Stimulated activated CD8-positive, alpha-beta memory T cell treated with anti-CD3 and anti-CD28 coated beads, Interleukin-4, amount 100 ng/mL, for 48 hours (primary cell): ENCODE measurements at places on chromosomes 7 and 10.
A peak's percentile ranks its signal among the peaks of the same experiment; 100 is the strongest.

DNA sequence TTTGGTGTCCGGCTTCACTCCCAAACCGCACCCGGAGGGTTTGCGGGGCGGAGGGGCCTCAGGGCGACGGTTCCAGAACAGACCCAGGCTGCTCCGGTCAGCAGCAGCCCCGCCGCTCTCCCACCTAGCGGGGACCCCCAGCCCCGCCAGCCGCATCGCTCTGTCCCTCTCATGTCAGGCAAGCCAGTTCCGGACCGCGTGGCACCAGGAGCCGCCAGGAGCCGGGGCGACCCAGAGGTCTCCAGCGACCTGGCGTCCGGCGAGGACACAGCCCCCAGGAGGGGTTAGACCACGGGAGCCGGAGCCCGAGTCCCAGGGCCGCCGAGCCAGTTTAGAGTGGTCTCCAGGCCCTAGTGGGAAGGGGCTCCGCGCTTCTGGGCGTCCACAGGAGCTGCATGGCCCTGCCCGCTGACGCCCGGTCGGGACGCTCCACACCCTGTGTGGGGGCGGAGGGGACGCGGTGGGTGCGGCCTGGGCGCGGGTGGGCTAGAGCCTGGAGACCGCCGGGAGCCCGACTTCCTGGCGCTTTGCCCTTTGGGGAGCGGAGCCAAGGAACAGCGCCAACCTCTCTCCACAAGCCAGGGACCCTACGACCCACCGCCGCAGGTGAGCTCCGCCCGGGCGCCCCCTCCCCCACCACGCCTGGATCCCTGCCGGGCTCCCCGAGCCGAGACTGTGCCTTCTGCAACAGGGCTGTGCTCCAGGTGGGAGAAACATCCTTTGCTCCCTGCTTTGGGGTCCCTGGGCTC lies 43.4 kb downstream of the ZNF117 start:
- DNase-seq: no peak

GRCh38 chr10:49379596-49380410 lies 16.1 kb downstream of the DRGX start:
- no peak for DNase-seq

DNA sequence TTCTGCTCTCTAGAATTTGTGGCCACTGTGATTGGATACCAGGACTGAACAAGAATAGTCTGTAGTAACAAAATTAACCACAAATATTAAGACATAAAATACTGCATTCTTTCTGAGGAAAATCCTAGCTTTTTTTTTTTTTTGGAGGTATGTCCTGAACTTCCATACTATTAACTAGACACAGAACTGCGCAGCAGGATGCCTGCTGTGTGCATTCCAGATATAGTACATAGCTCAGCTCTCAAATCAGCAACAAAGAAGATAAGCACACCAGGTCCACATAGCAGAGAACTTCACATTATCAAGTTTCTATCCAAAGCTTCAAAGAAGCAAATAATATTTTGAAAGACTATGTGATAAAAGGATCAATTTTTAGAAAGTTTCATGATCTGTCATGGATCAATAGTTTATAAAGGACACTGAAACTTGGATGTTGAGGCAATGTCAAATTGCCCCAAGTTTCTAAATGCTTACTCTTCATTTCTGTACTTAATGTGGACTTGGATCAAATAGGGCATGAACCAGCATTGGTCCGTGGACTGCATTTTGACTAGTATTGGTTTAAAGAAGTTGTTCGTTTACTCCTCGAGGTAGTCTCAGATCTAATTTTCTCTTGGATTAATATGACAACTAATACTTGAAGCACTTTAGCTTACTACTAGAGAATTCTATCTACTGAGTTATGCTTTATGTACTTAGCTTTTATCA lies 15.4 kb downstream of the NAMPT start:
- DNase-seq: no peak

DNA sequence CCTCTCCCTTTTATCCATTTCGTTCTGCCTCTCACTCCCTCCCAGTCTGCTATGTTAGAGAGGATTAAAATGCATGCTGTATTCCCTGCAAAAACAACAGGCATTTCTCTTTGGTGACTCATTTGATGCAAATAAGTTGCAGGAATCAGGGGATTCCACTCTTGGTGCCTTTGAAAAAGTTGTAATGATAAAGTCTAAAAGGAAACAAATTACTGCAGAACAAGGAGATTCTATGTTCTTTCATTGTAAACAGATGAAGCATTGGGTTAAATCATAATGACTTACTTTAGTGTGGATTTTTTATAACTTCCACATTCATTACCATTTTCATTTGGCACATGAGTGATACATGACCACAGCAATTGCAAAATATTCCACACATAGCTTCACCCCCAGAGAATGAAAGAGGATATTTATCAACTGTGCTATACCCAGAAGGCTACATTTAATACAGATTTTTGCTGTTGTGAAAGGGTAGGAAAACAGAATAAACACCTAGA lies 33.4 kb upstream of the ABLIM1 start:
- DNase-seq: no peak

DNA sequence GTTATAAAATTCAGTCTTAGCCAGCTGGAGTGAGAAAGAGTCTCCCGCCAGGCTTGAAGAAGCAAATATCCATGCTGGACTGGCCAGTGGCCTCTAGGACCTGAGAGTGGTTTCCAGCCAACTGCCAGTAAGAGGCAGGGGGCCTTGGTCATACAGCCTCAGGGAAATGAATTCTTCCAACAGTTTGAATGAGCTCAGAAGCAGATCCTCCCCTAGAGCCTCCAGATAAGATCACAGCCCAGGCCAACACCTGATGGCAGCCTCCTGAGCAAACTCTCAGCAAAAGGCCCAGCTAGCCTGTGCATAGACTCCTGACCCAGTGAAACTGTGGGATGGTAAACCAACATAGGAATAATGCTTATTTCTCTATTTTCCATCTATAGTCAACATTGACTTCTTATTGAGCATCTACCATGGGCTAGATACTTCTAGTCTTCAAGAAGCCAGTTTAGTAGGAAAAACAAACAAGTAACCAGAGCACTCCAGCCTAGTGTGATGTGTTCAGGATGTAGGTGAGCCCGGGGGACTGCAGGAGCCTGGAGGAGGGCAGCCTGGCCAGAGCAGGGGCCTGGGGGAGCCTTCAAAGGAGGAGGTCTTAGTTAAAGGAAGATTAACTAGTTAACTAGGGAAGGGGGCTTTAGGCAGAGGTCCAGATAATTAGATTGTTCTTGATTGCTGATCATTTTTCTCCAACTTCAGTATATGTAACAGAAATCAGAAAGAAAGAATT lies 115.4 kb upstream of the ADO start:
- no peak for DNase-seq

- DNase-seq: no peak
Observed at GRCh38 chr7:131610007-131610406, 53.6 kb upstream of the PODXL start.

DNA sequence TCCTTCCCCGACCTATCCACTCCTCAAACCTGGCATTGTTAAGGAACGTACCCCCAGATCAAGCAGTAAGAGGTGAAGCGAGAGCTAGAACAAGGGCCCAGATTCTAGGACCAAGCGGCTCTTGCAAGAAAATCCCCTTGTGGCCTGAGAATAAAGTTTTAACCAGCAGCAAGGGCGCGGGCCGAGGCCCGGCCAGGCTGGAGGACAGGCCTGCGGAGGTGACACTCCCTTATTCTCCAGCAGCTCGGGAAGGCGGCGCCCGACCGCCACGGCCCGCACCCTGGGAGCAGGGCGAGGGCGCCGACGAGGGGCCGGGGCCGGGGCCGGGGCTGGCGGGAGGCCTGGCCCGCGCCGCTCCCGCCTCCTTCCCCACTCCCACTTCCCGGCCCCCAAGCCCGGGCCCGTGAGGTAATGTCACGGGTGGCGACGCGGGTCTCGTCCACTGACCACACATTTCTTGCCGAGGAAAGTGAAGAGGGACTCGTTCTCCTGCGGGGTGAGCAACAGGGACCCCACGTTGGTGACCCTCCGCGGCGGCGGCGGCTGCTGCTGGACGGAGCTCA lies 551 bp downstream of the WASL start:
- peak; percentile 36 for DNase-seq

DNA sequence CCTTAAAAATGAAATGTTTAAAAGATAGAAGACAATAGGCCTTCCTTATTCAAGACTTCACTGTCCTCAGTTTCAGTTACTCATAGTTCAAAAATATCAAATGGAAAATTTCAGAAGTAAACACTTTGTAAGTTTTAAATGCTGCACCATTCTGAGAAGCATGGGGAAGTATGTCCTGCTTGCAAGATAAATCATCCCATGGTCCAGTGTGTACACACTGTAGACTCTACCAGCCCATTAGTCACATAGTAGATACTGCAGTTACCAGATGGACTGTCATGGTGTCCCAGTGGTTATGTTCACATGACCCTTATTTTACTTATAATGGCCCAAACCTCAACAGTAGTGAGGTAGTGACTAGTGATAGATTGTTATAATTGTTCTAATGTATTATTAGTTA lies 69.5 kb downstream of the PTPN12 start:
- no peak for DNase-seq

GRCh38 chr10:124341768-124342135 lies 77.0 kb downstream of the OAT start:
- peak; percentile 65 for DNase-seq

DNA sequence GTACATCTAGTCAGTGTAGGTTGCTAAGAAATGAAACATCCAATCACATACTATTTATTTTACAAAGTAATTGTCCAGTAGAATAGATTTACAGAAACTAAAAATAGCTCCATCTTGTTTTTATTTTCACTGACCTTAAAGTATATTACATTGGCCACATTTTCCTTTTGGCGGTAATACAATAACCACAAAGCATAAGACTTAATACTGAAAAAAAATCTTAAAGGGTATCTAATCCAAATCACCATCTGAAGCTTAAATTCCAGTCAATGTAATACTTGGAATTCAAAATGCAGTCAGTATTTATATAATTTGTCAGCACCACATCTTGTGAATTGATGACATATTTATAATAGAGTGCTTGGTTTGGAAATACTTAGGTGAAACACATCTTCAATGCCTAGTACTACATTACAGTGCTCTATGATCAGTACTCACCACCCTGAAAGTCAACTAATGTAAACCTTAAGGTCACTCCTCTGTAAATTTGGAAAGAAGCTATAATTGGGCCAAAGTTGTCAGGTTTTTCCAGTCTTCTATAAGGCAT lies 8.9 kb downstream of the ANKMY2 start:
- no peak for DNase-seq
